ENCODE measurements at places on chromosomes 5 and 9.

- no peak for DNase-seq
These were observed 37.7 kb upstream of the ARSB start for GRCh38 chr5:79022771-79023170.

- DNase-seq: no peak
These were observed 151.8 kb upstream of the GPR151 start for GRCh38 chr5:146667633-146668272.

- no peak for DNase-seq
These were observed 38.9 kb upstream of the TLX3 start for GRCh38 chr5:171270136-171270535.

DNA sequence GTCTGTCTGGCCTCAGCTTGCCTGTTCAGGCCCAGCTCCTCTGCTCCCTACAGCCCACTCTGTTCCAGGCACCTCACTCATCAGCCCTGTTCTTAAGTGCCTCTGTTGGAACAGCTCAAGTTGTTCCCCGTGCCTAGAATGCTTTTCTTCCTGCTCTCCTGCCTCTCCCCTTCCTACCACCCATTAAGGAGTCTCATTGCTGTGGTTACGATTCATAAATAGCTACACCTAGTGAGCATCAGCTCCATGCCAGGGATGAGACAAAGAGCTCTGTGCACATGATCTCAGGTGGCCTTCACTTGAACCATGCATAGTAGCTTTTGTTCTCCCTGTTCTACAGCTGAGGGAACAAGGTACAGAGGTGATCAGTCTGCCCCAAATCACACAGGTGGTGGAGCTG is 54.3 kb downstream of the PSD2 start:
- no peak for DNase-seq

GRCh38 chr9:109974143-109974917 is 194.3 kb downstream of the PALM2AKAP2 start:
- no peak for DNase-seq

GRCh38 chr5:138149530-138149929 is 10.3 kb upstream of the NME5 start:
- no peak for DNase-seq

GRCh38 chr5:132489871-132490483 is 596 bp downstream of the IRF1 start:
- DNase-seq: peak; percentile 71

DNA sequence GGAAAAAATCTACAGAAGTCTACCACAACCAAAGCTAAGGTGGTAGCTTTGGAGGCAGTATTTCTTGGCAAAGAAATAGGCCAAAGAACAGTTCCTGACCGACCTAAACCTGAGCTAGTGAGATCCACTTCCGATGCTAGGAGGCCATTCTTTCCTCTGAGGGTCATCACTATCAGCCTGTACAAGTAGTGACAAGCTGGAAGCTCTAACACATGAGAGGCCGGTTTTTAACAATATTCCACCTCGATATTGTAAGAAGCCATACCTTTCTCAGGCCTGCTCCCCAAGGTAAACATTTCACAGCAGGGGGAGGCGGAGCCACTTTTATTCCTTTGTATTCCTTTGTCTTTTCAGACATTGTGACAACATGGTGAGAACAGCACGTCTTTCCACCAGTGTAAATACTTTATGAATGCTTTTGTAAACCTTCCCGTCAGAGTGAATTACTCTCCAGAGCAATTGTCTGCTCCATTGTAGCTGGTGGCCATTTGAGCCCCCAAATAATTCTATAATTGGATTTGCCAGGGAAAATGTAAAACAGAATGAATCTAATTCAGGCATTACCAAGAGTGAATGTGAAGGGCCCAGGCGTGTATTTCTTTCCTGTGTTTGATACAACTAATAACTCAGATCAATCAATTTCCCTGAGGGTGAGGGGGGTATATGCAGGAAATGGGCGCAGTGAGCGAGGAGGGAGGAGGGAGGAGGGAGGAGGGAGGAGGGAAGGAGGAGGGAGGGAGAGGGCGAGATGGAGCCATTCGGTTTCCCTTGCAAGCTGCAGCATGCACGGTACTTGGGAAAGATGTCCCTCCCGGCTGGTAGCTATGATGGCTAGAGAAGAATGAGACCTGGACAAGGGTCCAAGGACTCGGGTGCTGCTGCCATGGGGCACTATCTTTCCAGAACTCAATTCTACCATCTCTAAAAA is 166.6 kb downstream of the CDK5RAP2 start:
- no peak for DNase-seq

DNA sequence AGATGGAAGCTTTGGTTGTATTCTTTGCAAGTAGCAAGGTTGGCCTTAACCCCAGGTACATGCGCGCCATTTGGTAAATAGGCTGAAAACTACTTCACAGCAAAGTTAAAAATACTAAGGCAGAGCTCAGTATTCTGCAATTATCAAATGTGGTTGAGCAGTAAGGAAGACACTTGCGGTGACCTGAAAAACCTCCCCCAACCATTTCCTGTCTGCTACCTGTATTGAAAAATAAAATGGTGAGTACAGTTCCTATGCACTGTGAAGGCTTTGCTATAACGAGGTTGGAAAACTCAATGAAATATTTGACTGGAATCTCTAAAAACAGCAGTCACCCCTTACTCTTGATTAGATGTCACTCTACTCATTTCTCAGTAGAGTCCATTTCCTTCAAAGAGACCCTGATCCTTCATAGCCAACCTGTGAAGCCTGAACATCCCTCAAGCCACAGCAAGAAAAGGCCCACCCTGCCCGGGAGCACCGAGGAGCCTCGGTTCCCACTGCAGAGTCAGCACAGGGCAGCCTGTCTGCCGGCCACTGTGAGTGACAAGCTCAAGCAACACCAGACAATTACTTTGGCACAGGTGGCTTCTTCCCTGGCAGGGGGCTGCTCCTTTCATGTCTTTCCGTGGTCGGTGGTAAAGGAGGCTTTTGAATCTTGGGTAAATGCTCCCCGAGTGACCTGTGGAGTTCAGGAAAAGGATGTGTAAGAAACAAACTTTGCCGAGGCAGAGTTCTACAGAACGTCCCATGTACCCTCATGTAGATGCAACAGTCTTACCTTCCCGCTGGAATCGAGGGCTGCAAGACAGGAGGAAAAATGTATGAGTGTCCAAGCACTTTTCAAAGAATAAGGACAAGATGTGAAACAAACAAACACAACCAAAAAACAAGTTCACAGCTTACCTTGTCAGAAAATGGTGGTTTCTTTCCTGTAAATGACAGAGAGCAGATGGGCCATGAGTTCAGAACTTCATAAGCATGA is 29.6 kb downstream of the C5orf58 start:
- DNase-seq: no peak

GRCh38 chr5:139742173-139742903 is 53.3 kb upstream of the PSD2 start:
- no peak for DNase-seq

DNA sequence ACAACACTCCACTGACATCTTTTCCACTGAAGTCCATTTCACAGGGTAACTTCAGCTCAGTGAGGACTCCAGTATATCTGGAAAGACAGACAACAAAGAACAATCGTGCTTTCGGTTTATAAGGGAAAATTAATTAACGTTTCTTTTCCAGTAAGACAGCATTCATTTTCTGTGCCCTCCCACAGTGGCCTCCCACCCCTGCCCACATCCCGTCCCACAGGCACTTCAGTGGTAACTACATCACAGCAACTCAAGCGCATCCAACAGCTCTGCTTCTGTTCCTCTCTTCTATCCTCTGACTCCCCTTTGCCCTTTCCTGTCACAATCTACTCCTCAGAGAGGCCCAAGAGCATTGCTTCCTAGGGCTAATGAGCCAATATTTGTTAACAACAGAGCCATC is 40.3 kb downstream of the GLDC start:
- no peak for DNase-seq

DNA sequence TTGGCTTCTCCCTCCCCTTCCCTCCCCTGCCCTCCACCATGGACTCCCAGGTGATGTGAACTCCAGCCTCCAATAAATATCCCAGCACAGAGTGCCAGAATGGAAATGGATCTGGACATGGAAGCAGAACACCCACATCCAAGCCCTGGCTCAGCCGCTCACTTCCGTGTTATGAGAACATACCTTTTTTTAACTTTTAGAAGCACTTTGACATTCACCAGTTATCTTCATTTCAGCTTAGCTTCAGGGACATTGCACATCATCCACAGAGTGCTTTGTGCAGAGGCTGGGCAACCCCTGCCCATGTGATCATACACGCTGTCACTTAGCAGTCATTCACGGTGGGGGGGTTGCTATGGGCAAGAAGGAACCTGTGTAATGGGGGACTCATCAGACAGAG is 9.1 kb downstream of the AFAP1L1 start:
- DNase-seq: no peak

- DNase-seq: peak; percentile 59
These were observed 568.0 kb upstream of the KLF4 start for GRCh38 chr9:108057421-108058134.

DNA sequence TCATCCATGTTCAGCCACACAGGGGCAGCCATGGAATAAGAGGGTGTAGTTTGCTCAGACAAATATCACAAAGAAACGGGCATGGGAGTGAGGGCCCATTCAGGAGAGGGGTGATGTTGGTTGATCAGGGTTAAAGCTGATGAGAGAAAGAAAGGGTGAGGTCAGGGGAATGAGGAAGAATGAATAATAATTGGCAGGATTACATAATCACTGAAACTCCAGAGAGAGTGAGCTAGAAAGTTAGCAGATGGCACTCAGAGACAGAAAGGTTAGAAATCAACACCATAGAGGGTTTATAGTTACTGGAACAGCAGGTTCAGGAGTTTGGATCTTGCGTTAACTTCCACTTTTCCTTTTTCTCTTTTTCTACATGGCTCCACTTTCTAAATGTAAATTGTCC is 113.9 kb downstream of the TAF11L14 start:
- DNase-seq: no peak

GRCh38 chr9:127351182-127352166 is 45.5 kb upstream of the SLC2A8 start:
- DNase-seq: no peak

All from uterus (tissue), 4 donors.